ENCODE measurements at places on chromosomes 4 and X.

- H3K27me3 ChIP-seq: no peaks in the 10 kb centered on the region
- H3K27ac ChIP-seq: peak overlapping the region; percentile 71
- peak; percentile 57 for DNase-seq
Observed at GRCh38 chrX:150849996-150850720, 48.3 kb downstream of the CD99L2 start.

DNA sequence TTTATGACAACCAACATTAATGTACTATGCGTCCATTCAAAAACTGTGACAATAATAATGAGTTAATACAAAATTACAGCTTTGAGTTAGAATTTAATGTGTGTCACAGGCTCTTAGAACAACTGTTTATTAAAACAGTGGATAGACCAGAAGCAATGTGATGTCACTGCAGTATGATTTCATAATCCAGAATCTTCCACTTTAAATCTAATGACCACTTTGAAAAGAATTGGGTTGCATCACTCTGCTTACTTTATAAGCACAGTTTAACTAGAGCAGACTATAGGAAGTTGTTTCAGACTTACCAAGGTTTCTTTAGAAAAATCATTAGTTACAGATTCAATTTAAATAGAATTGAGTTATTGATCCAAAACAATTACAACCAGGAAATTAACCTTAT lies 758.5 kb downstream of the KCTD8 start:
- no peak for DNase-seq
- H3K4me1 ChIP-seq: no peaks in the 10 kb centered on the region
- H3K27ac ChIP-seq: no peak overlapping the region
- no peak overlapping the region for H3K4me3 ChIP-seq

DNA sequence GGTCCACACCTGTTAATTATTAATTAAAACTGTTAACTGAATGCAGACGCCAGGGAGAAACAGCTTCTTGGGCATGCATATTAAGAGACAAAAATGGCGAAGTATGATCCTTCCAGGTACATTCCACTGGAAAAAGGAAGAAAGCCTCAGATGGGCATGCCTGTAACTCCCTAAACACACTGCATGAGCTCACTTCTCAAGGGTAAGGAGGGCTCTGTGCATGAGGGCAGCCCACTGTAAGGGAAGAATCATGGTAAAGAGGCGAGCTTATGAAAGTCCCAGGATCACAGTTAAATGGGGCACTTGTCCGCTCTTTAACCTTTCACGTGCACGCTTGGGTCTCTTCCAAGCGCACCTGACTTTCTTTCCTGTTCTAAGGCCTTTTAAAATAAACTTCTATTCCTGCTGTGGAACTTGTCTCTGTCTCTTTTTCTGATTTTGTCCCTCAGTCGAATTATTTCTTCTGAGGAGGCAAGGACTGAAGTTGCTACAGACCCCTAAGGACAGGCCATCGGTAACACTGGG lies 321.7 kb downstream of the PPP1R2C start:
- H3K27ac ChIP-seq: no peak overlapping the region
- H3K36me3 ChIP-seq: no peaks in the 10 kb centered on the region
- H3K27me3 ChIP-seq: no peaks in the 10 kb centered on the region
- no peak for DNase-seq
- H3K4me1 ChIP-seq: no peaks in the 10 kb centered on the region
- H3K4me3 ChIP-seq: no peak overlapping the region

DNA sequence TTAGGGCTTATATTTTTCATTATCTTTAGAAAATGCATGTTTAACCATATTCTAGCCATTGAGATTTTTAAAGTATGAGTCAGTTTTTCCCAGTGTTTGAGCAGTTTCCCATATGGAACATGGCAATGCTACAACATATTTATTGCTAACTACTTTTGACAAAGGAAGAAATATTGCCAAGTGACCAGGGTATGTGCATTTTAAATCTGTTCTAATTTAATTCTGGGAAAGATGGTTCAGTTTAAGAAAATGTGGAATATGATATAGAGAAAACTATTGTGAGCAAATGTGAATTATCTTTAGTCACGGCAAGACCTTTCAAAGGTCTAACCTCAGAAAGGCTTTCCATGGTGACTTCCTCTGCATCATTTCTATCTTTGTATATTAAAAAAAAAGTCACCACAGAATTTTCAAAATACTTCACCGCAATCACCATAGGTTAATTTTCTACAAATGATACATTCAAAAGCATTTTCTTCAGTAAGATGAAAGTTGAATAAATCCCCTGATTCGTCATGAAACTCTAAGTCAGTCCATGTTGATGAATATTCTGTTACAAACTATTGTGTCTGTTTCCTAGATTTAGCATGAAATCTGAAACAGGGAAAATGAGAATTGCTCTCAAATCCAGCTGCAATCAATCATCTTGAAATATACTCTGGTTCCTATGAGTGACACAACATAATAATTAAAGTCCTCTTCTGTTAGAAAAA lies 2349.0 kb upstream of the TENM3 start:
- no peak for DNase-seq
- no peaks in the 10 kb centered on the region for H3K27me3 ChIP-seq
- H3K36me3 ChIP-seq: no peaks in the 10 kb centered on the region
- H3K27ac ChIP-seq: no peak overlapping the region
- H3K4me1 ChIP-seq: no peaks in the 10 kb centered on the region

DNA sequence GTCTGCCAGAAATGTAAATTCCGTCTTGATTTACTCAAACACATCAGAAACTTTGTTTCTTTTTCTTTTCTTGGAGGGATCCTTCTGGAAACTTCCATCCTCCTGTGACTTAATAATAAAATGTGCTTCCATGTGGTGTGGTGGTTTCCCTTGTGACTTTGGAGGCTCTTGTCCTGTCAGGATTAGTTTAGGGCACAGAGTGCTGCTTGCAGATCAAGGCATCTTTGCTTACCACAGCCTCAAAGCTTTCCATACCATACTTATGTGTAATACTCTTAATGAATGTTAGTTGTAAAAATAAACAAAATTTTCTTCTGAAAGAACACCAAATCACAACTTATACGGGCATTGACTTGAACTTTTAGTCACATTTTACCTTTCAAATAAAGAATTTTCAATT lies 27.4 kb downstream of the GBA3 start:
- H3K4me1 ChIP-seq: no peaks in the 10 kb centered on the region
- H3K27ac ChIP-seq: no peak overlapping the region
- H3K36me3 ChIP-seq: no peaks in the 10 kb centered on the region
- H3K4me3 ChIP-seq: no peak overlapping the region
- DNase-seq: no peak
- H3K27me3 ChIP-seq: no peaks in the 10 kb centered on the region

DNA sequence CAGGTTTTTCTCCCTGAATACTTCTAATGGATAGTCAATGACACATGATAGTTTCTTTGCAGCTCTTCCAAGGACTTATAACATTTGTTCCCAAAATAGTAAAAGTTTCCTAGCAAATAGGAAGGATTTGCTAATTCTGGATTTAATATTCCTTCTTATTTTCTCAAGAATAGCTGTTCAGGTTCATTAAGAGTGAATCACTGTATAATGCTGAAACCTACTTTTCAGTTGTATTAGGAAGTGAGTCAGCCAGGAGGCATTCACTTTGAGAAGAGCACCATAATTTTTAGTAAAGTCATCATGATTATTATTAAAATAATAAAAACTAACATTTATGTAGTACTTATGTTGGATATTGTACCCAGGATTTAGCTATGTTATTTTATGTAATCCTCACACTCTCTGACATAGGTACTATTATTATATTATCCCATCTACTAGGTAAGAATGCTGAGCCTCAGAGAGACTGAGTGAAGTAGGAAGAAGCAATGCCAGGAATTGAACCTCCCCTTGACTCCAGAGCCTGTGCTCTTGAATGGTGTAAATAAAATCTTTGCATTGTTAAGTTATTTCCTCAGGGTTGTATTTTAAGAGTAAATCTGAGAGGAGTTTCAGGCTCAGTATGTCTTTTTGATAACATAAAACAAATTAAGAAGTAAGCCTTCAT lies 114.8 kb downstream of the REELD1 start:
- H3K4me1 ChIP-seq: peaks cover 16% of the 10 kb centered on the region
- H3K27me3 ChIP-seq: no peaks in the 10 kb centered on the region
- H3K36me3 ChIP-seq: no peaks in the 10 kb centered on the region
- no peak overlapping the region for H3K4me3 ChIP-seq
- peak; percentile 13 for DNase-seq

- H3K4me1 ChIP-seq: no peaks in the 10 kb centered on the region
- no peaks in the 10 kb centered on the region for H3K27me3 ChIP-seq
- no peak for DNase-seq
- H3K4me3 ChIP-seq: no peak overlapping the region
- no peak overlapping the region for H3K27ac ChIP-seq
Observed at GRCh38 chr4:107740950-107741701, 21.1 kb upstream of the PAPSS1 start.

DNA sequence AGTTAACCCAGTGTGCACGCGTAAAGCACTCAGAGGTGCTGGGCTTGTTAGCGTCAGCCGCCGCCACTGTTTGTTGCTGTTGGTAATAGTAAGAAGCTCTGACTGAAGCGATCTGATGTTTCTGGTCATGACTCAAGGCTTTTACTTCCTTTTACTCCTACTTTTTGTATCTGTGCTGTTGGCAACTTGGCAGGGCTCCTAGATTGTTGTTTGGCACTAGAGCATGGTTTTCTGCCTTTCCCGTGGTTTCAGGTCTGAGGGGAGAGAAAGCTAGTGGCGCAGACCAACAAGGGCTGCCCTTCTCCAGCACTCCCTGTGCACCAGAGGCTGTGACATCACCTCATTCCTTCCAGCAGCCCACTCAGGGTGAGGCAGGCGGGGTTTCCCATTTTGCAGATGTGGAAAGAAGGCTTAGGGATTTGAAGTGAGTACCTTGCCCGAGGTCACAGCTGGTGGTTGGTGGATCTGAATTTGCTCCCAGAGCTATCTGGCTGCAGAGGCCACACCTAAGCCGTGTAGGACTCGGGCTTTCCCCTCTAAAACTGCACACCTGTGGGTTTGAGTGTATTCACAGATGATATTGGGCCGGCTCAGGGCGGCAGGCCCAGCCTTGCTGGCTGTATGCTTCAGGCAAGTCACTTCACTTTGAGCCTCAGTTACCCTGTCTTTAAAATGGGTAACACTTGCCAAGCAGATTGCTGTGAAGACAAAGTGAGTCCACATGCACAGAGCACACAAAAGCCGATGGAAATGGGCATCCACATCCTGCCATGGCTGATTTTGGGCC lies 51.2 kb upstream of the TADA2B start:
- no peaks in the 10 kb centered on the region for H3K27me3 ChIP-seq
- DNase-seq: peak; percentile 65
- peaks cover 40% of the 10 kb centered on the region for H3K4me1 ChIP-seq
- peaks cover 43% of the 10 kb centered on the region for H3K36me3 ChIP-seq

- H3K4me1 ChIP-seq: no peaks in the 10 kb centered on the region
- H3K27me3 ChIP-seq: no peaks in the 10 kb centered on the region
- no peak overlapping the region for H3K27ac ChIP-seq
- no peak for DNase-seq
Observed at GRCh38 chr4:150722908-150723362, 141.0 kb downstream of the MAB21L2 start.

DNA sequence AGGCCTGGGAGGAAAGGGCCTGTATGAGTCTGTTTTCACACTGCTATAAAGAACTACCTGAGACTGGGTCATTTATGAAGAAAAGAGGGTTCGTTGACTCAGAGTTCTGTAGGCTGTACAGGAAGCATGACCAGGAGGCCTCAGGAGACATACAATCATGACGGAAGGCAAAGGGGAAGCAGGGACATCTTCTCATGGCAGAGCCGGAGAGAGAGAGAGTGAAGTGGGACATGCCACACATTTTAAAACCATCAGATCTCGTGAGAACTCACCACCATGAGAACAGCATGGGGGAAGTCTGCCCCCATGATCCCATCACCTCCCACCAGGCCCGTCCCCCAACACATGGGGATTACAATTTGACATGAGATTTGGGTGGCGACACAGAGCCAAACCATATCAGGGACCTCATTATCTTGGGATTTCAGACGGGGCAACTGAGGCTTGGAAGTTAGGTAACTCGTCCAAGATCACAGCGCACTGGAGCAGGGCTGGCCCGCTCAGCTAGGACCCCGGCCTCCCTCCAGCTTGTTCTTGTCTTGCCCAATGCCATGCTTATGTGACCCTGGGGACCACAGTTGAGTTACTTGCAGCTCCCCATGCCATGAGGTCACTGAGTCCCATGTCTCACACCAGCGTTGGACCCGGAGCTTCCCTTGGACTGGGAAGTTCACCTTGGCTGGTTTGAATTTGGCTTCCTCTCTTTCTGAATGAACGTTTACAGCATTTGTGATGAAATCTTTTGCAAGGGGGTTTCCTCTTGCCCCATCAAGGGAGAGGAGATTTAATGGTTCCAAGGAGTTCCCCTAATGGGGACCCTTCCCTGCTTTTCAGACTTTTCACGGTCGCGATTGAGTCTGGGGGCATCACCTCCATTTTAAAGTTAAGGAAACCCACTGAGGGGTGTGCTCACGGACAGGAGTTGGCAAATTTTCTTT lies 18.1 kb downstream of the HTRA3 start:
- H3K4me1 ChIP-seq: peaks cover 5% of the 10 kb centered on the region
- H3K4me3 ChIP-seq: no peak overlapping the region
- no peaks in the 10 kb centered on the region for H3K36me3 ChIP-seq
- DNase-seq: no peak
- H3K27ac ChIP-seq: no peak overlapping the region
- no peaks in the 10 kb centered on the region for H3K27me3 ChIP-seq
